ENCODE measurements at places on chromosomes 1 and 21.

GRCh38 chr1:155553349-155553748 is 9.3 kb downstream of the ASH1L start:
- DNase-seq: no peak

DNA sequence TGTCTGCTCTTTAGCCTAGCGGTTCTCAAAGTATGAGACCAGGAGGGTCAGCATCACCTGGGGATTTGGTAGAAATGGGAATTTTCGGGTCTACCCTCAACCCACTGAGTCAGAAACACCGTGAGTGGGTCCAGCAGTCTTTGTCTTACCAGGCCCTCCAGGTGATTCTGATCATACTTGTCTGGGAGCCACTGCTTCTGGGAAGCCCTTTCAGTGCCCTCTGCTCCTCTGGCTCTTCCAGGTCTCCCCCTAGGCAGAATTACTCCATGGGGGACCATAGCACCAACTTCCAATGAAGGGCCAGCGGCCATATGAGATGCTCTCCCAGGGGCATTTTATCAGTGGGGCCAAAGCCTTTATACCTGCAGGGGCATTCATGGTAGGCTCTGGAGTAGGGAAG is 81.0 kb upstream of the ETV3 start:
- DNase-seq: no peak

GRCh38 chr1:183199304-183199703 is 13.2 kb downstream of the LAMC2 start:
- DNase-seq: no peak

GRCh38 chr1:108961752-108962486 is 1.4 kb downstream of the CLCC1 start:
- DNase-seq: no peak

GRCh38 chr1:161185282-161185682 is 8.0 kb upstream of the B4GALT3 start:
- DNase-seq: no peak

- DNase-seq: no peak
These were observed 324.8 kb downstream of the DISC1 start for GRCh38 chr1:231951374-231951773.

DNA sequence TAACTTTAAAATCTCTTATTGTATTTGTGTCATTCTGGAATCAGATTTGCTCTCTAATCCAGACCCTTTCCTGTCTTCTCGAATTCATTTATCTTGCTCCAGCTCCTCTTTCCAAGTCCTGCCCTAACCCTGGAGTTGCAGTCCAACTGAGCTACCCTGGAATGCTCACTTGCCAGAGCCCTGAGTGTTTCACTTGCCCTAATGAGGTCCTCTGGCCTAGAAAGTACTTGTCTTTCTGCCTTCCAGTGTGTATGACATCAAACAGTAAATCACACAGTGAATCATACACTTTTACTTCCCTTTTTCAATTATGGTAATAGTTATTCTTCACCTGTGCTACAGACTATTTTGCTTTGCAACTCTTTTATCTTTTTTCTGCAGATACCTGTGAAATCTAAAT is 96.9 kb downstream of the NEK7 start:
- no peak for DNase-seq

GRCh38 chr1:31801458-31801857 is 14.4 kb downstream of the SPOCD1 start:
- DNase-seq: no peak

DNA sequence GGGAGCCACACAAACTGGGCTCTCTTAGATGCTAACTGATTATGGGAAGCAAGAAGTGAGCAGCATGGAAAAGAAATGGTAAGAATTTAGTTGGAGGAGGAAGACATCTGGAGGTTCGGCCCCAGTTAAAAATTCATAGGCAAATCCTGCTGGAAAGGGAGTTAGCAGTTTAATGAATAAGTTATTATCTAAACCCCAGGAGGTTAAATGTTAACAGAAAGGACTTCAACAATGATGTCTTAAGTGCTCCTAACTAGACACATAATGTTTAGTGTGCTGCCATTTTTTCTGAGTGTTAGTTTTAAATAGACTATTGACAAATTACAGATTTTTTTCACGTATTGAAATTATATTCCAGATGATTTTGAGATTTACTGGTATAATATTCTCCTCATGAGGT is 1265.3 kb upstream of the ADGRL2 start:
- DNase-seq: no peak

GRCh38 chr1:31669433-31669785 is 24.7 kb upstream of the PEF1 start:
- DNase-seq: no peak

DNA sequence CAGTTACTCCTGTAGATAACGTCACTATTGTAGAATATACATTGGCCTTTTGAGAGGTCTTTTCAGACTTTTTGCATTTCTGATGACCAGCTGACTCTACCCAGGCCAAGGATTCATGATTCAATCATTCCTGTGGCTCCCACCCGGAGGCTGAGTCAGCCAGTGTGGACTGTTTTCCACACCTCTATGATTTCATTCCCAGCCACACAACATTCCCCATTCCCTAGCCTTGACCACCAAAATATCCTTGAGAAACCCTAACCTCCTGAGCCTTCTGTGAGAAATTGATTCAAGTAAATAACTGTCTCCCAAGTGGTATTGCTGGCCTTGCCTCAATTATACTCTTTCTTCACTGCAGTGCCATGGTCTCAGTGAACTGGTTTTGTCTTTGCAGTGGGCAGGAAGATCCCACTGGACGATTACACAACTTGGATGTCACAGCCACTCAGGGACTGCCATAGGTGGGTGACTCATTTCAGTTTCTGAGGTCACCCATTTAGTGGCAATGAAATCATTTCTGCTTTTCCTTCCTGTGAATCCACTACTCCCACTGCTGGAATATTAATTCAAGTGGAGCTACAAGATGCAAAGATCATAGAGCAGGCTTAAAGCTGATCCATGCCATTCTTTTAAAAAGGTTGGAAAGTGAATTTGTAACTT is 518.6 kb upstream of the ZP4 start:
- DNase-seq: peak; percentile 96

- no peak for DNase-seq
These were observed 981 bp upstream of the KIAA1614 start for GRCh38 chr1:180911640-180912191.

GRCh38 chr1:116772648-116773045 is 18.4 kb downstream of the CD2 start:
- DNase-seq: no peak

- no peak for DNase-seq
These were observed 63.6 kb upstream of the CACYBP start for GRCh38 chr1:174935961-174936727.

Measured in GOT3 (cell line).